ENCODE measurements at places on chromosomes 2 and 18. TPM values are rescaled to one million over a fixed set of nuclear protein-coding genes. Genes with fewer than 3 reads are reported as not detected.

CRYGD gene
- not detected for total RNA-seq

CLIP4 gene
- total RNA-seq: 18.4 TPM

LMAN2L gene
- 19.9 TPM for total RNA-seq

SERPINB7 gene
- total RNA-seq: 18.0 TPM

REG1B gene
- not detected for total RNA-seq

NT5DC4 gene
- total RNA-seq: not detected

KIF1A gene
- total RNA-seq: 20.3 TPM

UGT1A3 gene
- total RNA-seq: not detected

ALPP gene
- total RNA-seq: 0.32 TPM

IL36A gene
- total RNA-seq: not detected

IL36RN gene
- 0.14 TPM for total RNA-seq

LOXHD1 gene
- total RNA-seq: not detected

SCG2 gene
- 5.6 TPM for total RNA-seq

LRATD1 gene
- total RNA-seq: 28.3 TPM

RAB31 gene
- 88.7 TPM for total RNA-seq

TCF7L1 gene
- 30.8 TPM for total RNA-seq

DYNC2LI1 gene
- 15.3 TPM for total RNA-seq

KLF7 gene
- 81.2 TPM for total RNA-seq

DSG1 gene
- total RNA-seq: 0.05 TPM

GATA6 gene
- 10.9 TPM for total RNA-seq

HOXD9 gene
- not detected for total RNA-seq

DSG3 gene
- 0.64 TPM for total RNA-seq
